ENCODE measurements at places on chromosomes 11 and 22.
A peak's percentile ranks its signal among the peaks of the same experiment; 100 is the strongest.

DNA sequence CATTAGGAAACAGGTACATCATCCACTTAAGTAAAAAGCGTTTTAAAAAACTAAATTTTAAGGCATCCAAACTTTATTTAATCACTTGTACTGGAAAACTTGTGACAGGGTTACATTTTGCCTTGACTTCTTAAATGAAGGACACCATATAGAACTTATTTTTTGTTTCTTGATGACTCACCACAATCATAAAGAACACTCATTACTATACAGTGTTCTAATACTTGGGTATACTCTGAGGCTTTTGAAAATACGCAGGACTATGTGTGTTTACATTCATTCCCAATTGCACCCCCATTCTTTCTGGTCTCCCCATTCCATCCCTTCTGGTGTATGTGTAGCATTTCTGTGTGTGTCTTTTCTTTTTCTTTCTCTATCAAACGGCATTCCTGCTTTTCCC, 69.9 kb downstream of the ZBTB44 start:
- DNase-seq: no peak

GRCh38 chr22:48835857-48836672, 991.6 kb downstream of the BRD1 start:
- no peak for DNase-seq

DNA sequence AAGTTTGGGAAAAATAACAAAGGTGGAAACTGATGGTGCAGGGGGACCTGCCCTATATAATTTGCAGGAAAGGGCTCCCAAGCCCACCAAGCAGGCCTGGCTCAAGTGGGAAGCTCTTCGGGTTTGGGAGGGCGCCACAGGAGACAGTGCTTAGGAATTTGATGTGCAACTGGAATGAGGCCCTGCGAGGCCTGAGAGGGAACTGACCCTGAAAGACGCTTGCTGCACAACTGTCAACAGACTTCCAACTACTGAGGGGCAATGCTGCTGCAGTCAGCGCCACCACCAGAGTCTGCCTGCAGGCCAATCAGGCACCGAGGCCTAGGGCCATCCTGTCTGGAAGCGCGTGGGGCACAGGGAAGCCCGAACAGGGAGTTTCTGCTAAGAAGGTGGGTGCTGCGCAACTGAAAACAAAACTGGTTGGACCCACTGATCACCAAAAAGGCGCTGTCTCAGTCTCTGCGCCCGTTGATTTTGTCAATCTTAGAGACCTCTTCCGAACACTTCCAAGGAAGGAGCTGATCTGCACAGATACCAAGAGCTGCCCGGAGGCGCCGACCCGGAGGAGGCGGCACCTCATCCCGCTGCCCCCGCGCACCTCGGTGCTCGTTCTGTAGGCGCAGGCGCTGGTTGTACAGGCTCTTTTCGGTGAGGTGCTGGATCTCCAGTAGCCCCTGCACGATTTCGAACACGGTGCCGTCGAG, 667 bp downstream of the DGCR6L start:
- DNase-seq: no peak

GRCh38 chr11:13276832-13277767, 490 bp upstream of the BMAL1 start:
- peak; percentile 93 for DNase-seq

GRCh38 chr11:3155216-3155615, 9.9 kb downstream of the OSBPL5 start:
- no peak for DNase-seq

- no peak for DNase-seq
These were observed 31.6 kb upstream of the ZBTB16 start for GRCh38 chr11:114027926-114028325.

- DNase-seq: no peak
These were observed 28.3 kb upstream of the APOA1 start for GRCh38 chr11:116865696-116866095.
